ENCODE measurements at places on chromosomes 2 and 18.

- DNase-seq: peak; percentile 41
Measured at GRCh38 chr2:196234672-196235071, 63.3 kb upstream of the STK17B start.

DNA sequence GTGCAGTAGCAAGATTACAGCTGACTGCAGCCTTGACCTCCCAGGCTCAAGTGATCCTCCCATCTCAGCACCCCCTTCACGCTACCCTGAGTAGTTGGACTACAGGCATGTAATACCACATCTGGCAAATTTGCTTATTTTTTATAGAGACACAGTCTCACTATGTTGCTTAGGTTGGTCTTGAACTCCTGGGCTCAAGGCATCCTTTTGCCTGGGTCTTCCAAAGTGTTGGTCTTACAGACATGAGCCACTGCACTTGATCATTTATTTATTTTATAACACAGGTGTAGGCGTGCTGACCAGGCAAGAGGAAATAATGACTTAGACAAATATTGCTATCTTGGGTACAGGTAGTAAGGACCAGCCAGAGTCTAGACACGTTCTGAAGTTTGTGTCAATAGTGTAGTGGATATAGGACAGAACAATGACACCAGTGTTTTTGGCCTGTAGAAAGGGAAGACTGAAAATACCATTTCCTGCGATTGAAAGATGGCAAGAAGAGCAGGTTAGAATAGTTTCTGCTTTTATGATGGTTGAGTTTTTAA lies 71.0 kb upstream of the THUMPD2 start:
- no peak for DNase-seq

DNA sequence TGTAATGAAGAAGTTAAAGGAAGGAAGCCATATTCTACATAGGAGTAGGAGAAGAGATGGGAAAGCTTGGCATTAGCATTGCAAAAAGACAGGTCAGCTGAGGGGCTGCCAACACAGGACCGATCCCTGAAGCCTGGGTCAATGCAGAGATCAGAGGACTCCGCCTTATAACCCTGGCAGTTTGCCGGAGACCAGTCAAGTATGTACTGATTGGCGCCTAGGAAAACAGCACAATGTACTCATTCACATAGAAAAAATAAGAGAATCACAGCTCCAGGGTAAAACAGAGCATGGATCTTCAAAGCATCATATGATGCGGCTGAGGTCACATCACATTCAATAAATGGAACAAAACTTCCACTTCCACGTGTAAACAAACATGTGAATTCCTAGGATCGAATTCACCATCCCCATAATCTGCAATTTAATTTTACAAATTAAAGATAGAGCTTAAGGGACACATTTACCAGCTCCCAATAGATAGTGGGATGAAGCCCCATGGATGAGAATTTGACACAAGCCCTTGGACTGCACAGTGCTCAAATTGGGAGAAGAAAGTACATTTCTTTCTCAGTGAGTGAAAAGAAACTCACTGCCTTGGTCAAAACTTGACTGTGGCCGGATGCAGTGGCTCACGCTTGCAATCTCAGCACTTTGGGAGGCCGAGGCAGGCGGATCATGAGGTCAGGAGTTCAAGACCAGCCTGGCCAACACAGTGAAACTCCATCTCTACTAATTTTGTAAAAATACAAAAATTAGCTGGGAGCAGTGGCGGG lies 135.0 kb upstream of the KLHL14 start:
- DNase-seq: no peak

DNA sequence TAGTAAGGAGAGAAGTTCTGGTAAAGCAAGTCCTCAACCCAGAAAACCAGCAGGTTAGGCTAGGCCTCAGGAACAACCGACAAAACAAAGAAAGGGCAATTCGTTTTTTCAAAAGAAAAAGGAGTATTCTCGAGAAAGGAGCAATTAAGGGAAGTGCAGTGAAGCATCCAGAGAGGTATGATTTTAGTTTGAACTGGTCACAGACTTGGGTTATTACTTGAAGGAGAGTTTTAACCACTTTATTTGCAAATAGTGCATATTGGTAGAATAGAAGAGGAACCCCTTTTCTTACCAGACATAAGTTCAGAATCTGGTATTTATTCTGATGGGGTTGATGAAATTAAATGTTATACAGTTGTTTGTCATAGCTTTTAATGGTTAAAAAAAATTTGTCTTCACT lies 110.0 kb upstream of the GCFC2 start:
- DNase-seq: no peak
